Effector memory CD4-positive, alpha-beta T cell (primary cell): ENCODE measurements at places on chromosomes 3 and 15.

DNA sequence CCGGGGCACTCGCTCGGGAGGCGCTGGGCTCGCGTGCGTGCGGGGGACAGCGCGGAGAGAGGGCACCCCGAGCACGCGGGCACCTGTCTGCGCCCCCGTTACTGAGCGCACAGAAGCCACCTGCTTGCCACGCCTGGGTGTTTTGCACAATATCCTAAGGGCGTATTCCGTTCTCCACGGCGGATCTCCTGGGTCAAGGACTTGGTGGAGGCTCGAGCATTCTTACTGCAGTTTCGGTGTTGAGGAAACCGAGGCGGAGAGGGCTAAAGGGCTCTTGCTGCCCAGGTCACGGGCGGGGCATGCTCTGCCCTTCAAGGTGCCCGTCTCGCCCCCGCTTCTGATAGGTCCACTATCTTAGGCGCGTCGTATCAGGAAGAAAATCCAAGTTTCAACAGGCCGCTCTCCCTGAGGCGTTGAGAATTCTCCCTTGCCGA is 526 bp downstream of the GPD1L start:
- no peak for DNase-seq

- no peak for DNase-seq
These were observed 15.9 kb upstream of the FOXP1 start for GRCh38 chr3:71599416-71599815.

DNA sequence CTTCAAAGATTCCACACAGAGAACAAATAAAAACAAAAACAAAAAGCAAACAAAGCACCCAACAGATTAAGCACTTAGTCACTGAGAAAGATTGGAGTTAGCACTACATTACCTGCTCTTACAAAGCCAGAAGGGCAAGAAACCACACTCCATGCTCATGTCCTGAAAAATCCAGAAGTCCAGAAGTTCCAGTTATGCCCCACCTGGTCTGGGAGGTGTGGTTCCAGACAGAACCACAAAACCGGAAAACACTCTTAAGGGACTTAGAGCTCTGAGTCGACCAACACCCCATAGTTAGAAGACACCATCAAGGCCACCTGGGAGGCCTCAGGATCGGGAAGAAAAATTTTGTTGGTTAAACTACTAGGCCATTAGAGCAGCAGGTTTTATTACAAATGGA is 88.9 kb downstream of the TNIK start:
- no peak for DNase-seq

GRCh38 chr3:153972862-153973261 is 148.3 kb upstream of the ARHGEF26 start:
- no peak for DNase-seq

DNA sequence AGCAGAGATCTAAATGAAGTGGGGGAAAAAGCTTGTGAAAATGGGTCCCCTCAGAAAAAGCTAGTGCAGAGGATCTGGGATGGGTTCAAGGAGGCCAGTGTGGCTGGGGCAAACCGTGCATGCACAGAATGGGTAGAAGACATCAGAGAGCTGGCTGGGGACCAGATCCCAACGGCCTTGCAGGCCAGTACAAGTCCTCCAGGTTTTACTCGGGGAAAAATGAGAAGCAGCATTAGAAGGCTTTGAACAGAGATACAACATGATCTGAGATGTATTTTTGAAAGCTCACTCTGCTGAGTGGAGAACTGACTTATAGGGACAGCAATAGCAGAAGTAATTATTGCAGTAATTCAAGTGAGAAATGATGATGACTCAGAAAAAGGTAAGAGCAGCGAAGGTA is 114.5 kb downstream of the HERC1 start:
- no peak for DNase-seq

- DNase-seq = no peak
These were observed 41.5 kb downstream of the TLE3 start for GRCh38 chr15:70056091-70056680.

- DNase-seq = no peak
These were observed 35.9 kb upstream of the BNC1 start for GRCh38 chr15:83320404-83320803.

- no peak for DNase-seq
These were observed 186.7 kb upstream of the WNT5A start for GRCh38 chr3:55673764-55674163.

DNA sequence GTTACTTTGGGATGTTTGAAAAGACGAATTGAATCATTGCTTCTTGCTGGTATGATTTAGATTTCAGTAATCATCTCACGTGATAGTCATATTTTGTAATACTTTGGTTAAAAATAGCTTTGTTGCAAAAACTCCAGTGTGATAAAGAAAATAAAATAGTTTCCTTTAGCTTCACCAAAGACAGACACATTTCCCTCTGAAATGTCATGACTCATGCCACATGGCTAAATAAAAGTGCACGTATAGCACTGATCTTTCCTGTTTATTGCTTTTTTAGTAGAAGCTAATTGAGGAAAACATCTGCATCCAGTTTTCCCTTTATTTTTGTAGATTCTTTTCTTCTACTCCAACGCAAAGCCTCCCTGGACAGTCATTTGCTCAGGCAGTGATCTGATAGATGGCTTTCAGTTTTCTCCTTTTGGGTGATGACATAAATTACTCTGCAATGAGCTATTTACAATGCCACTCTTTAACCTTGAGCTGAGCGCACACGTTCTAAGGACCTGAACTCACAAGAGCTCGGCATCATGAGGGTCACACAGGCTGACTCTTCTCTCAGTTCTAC is 84.9 kb downstream of the ARNT2 start:
- no peak for DNase-seq
